ENCODE measurements at places on chromosomes 5 and 9.

DNA sequence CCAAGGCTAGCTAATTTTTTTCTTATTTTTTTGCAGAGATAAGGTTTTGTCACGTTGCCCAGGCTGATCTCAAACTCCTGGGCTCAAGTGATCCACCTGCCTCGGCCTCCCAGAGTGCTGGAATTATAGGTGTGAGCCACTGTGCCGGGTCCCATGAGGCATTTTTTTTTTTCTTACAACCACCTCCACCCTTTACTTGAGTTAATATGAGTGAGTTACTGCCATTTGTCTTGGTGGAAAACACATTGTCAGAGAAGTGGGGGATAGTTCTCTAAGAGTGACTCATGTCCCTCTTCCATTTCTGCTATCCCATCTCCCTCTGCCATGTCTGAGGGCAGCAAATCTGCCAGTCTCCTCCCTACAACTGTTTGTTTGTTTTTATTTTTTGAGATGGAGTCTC, 163.4 kb upstream of the CLINT1 start:
- H3K27ac ChIP-seq, result no peak overlapping the region
- H3K4me1 ChIP-seq, result no peaks in the 10 kb centered on the region
- H3K36me3 ChIP-seq, result no peaks in the 10 kb centered on the region
- DNase-seq, result no peak
- H3K4me3 ChIP-seq, result no peak overlapping the region
- H3K27me3 ChIP-seq, result no peaks in the 10 kb centered on the region

DNA sequence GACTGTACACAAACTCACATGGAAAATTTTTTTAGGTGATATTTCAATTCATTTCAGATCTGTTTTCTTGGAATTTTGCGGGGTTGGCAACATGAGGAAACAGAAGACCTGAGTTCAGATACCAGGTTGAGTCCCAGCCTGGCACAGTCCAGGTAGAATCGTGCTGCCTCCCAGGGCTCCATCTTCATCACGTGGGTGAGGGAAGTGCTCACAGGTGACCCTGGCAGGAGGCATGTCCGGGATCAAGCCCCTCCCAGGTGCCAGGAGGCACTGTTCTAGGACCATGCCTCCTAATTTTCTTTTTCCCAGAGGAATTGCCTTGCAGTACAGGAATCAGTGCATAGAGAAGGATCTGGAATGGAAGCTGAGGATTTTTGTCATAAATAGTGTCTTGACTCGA, 318.3 kb upstream of the IRX4 start:
- DNase-seq, result no peak
- H3K27me3 ChIP-seq, result no peaks in the 10 kb centered on the region
- H3K4me3 ChIP-seq, result no peak overlapping the region
- H3K27ac ChIP-seq, result no peak overlapping the region

- no peak overlapping the region for H3K4me3 ChIP-seq
- H3K27ac ChIP-seq, result no peak overlapping the region
- no peaks in the 10 kb centered on the region for H3K36me3 ChIP-seq
- no peaks in the 10 kb centered on the region for H3K4me1 ChIP-seq
Measured at GRCh38 chr9:91395553-91396471, 27.8 kb downstream of the NFIL3 start.

DNA sequence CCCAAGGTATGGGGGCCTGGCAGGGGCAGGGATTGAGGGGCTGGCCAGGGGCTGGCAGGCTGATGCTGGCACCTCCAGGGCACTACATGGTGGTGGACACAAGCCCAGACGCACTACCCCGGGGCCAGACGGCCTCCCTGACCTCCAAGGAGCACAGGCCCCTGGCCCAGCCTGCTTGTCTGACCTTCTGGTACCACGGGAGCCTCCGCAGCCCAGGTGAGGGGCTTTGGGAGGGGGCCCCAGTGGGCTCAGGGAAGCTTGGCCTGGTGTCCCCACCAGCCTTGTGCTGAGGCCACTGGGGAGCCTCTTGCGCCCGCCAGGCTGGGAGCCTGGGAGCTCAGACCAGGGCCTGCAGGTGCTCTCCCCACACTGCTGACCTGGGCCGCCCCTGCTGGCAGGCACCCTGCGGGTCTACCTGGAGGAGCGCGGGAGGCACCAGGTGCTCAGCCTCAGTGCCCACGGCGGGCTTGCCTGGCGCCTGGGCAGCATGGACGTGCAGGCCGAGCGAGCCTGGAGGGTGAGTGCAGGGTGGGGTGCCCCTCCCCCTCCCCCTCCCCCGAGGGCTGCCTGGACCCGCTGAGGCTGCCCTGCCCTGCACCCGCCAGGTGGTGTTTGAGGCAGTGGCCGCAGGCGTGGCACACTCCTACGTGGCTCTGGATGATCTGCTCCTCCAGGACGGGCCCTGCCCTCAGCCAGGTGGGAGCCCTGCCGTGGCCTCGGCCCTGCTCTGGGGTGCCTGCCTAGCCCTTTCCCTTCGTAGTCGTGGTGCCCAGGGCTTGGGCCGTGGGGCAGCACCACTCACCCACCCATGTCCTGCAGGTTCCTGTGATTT, 5.7 kb downstream of the MAMDC4 start:
- H3K36me3 ChIP-seq, result peaks cover 22% of the 10 kb centered on the region
- H3K27ac ChIP-seq, result no peak overlapping the region
- no peak for DNase-seq
- H3K4me3 ChIP-seq, result no peak overlapping the region

- H3K27me3 ChIP-seq, result no peaks in the 10 kb centered on the region
- H3K36me3 ChIP-seq, result peaks cover 21% of the 10 kb centered on the region
- H3K4me3 ChIP-seq, result no peak overlapping the region
- DNase-seq, result no peak
- peaks cover 19% of the 10 kb centered on the region for H3K4me1 ChIP-seq
Measured at GRCh38 chr5:140568443-140569063, 3.9 kb downstream of the SLC35A4 start.

DNA sequence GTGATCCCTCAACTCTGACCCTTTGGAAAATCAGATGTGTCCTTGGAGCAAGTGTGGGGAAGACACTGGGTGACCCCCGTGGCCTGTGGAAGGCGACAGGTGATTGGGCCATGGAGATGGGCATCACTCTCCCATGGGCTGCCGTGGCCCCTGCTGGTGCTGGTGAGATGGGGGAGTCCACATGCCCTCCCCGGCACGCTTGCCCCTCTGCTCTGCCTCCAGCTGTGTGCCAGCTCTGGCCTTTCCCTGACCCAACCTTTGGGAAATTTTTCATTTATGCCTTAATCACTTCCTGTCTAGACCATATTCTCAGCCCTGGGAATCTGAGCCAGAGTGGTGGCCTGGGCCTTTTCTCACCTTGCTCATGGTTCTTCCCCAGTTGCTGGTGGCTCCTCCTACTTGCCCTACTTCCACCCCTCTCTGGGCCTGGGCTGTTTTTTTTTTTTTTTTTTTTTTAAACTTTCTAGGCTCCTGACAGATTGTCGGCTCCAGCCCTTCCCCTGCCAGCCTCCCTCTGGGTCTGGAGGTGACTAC, 56.6 kb downstream of the RGS3 start:
- peaks cover 75% of the 10 kb centered on the region for H3K4me1 ChIP-seq
- H3K27ac ChIP-seq, result peak overlapping the region; percentile 74
- H3K27me3 ChIP-seq, result no peaks in the 10 kb centered on the region
- DNase-seq, result peak; percentile 81

GRCh38 chr5:75265731-75266130, 29.1 kb upstream of the ANKRD31 start:
- H3K4me3 ChIP-seq, result no peak overlapping the region
- H3K4me1 ChIP-seq, result no peaks in the 10 kb centered on the region
- H3K27ac ChIP-seq, result no peak overlapping the region
- H3K27me3 ChIP-seq, result no peaks in the 10 kb centered on the region

- no peaks in the 10 kb centered on the region for H3K36me3 ChIP-seq
- H3K27ac ChIP-seq, result no peak overlapping the region
- H3K27me3 ChIP-seq, result no peaks in the 10 kb centered on the region
- no peaks in the 10 kb centered on the region for H3K4me1 ChIP-seq
Measured at GRCh38 chr9:25397746-25398145, 280.5 kb downstream of the TUSC1 start.

DNA sequence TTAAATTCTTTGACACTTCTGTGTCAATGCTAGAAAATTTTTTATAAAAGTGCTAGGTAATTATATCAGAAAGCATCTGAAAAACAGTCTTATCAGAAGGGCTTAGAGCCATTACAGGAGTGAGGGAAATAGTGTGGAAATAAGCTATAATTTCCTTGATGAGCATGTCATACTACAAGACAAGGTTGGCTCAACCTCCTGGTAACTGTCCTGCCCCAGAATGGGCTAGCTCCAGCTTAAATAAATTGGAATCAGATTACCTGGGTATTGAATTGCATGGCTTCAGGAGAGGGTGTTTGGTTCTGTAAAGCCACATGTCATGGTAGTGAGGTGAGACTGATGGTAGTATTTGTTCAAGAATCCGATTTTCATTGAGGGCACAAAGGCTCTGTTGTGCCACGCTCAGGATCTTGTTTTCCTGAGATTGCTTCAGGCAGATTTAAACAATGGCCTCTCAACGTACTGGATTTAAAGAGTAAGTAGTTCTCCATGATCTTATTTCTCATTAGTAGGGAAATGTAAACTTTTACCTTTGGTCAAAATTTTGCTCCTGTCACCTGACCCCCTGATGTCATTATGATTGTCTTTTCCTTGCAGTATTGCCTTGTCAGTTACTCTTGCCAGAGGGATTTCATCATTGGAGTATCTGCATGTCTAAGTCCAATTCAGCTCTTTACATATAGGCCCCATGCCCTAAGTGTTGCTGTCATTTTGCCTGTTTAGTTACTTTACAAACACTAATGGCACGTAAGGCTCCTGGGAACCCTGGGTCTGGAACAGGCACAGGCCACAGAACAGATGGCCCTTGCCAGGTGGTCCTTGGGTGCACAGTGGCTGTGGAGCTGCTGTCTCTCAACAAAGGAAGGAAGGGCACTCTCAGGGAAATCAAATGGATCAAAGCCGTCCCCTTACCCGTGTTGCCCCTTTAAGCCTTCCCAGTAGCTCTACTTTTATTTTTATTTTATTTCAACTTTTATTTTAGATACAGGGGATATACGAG, 21.3 kb downstream of the TRIO start:
- no peak for DNase-seq
- no peak overlapping the region for H3K4me3 ChIP-seq
- H3K27me3 ChIP-seq, result no peaks in the 10 kb centered on the region

GRCh38 chr5:7461371-7461770, 65.4 kb downstream of the ADCY2 start:
- no peaks in the 10 kb centered on the region for H3K36me3 ChIP-seq
- H3K27me3 ChIP-seq, result no peaks in the 10 kb centered on the region

DNA sequence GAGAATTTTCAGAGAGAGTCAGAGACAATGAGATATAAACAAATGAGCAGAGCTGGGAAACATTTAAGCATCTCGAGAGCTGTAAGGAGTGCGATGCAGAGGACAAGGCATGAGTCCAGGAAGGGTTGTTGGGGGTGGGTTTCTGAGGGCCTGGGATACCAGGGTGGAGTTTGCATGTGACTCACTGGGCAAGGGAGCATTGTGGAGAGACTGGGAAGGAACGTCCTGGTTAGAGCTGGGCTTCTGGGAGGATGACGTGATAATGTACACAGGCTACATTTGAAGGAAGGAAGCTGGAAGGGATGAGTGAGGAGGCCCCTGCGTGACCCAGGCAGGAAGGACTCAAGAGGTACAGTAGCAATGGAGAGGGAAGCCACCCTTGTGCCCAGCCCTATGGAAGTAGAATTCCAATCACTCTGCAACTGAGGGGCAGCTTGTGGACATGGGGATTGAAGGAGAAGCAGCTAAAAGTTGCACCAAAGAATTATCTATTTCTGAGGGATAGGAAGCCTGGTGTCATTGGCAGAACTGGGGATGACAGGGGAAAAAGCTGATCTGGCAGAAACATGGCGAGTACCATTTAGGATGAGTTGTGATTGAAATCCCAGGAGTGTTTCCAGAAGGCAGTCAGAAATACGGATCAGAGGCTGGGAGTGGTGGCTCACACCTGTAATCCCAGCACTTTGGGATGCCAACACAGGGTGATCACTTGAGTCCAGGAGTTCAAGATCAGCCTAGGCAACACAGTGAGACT, 59.3 kb upstream of the AFAP1L1 start:
- no peaks in the 10 kb centered on the region for H3K27me3 ChIP-seq
- no peaks in the 10 kb centered on the region for H3K4me1 ChIP-seq
- H3K27ac ChIP-seq, result no peak overlapping the region
- no peaks in the 10 kb centered on the region for H3K36me3 ChIP-seq
- no peak for DNase-seq

GRCh38 chr9:27991221-27991620, 417.9 kb upstream of the C9orf72 start:
- H3K4me3 ChIP-seq, result no peak overlapping the region
- H3K27ac ChIP-seq, result no peak overlapping the region
- H3K4me1 ChIP-seq, result no peaks in the 10 kb centered on the region
- no peaks in the 10 kb centered on the region for H3K27me3 ChIP-seq

DNA sequence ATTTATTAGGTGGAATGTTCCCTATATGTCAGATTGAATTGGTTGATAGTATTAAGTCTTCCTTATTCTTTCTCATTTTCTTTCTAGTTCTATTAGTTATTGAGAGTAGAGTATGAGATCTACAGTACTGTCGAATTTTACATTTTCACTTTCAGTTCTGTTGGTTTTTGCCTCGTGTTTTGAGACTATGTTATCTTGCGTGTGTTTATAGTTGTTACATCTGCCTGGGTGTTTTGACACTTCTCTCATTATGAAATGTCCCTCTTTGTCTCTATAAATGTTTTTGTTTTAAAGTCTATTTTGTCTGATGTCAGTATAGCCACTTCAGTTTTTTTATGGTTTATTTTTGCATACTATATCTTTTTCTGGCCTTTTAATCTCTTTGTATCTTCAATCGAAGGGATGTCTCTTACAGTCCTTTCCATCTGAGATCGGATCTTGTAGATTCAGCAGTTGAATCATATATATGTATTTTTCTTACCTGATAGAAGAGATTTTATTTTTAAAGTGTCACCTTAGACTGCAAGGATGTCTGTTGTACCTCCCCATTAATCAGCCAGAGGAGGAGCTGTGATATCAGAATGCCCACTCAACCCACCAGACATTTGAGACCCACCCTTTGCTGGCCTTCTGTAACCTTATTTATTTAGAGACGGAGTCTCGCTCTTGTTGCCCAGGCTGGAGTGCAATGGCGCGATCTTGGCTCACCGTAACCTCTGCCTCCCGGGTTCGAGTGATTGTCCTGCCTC, 20.7 kb downstream of the EHMT1 start:
- H3K4me3 ChIP-seq, result peak overlapping the region; percentile 16
- H3K36me3 ChIP-seq, result peaks cover 3% of the 10 kb centered on the region
- peak overlapping the region; percentile 47 for H3K27ac ChIP-seq
- DNase-seq, result no peak
- peaks cover 10% of the 10 kb centered on the region for H3K4me1 ChIP-seq

DNA sequence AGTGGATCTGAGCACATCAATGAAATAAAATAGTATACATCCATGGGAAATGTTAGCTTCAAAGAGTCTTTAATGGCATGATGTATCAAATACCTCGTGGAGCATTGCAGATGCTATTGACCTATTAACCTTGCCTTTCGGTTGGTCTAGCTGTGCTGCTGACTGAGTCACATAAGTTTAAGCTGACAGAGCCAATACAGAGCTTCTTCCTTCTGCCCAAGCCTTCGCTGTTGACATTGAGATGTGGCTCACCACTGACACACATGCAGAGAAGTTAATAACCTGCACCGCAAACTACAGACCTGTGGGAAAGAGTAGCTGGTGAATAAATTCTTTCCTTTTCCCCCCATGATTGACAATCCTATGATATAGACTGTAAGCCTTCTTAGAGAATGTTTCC, 78.2 kb downstream of the LURAP1L start:
- no peaks in the 10 kb centered on the region for H3K36me3 ChIP-seq
- no peak for DNase-seq
- no peak overlapping the region for H3K27ac ChIP-seq
- no peaks in the 10 kb centered on the region for H3K4me1 ChIP-seq

GRCh38 chr5:14901462-14902051, 30.0 kb upstream of the ANKH start:
- H3K27me3 ChIP-seq, result no peaks in the 10 kb centered on the region
- DNase-seq, result no peak
- H3K36me3 ChIP-seq, result no peaks in the 10 kb centered on the region
- no peaks in the 10 kb centered on the region for H3K4me1 ChIP-seq
- no peak overlapping the region for H3K27ac ChIP-seq

All from effector memory CD4-positive, alpha-beta T cell (primary cell).